Stimulated activated CD4-positive, alpha-beta T cell treated with anti-CD3 and anti-CD28 coated beads, Interleukin-15, amount 100 ng/mL, for 48 hours (primary cell): ENCODE measurements at places on chromosomes 12 and 14.

GRCh38 chr12:126706300-126706699, 1560.7 kb upstream of the TMEM132C start:
- no peak for DNase-seq

DNA sequence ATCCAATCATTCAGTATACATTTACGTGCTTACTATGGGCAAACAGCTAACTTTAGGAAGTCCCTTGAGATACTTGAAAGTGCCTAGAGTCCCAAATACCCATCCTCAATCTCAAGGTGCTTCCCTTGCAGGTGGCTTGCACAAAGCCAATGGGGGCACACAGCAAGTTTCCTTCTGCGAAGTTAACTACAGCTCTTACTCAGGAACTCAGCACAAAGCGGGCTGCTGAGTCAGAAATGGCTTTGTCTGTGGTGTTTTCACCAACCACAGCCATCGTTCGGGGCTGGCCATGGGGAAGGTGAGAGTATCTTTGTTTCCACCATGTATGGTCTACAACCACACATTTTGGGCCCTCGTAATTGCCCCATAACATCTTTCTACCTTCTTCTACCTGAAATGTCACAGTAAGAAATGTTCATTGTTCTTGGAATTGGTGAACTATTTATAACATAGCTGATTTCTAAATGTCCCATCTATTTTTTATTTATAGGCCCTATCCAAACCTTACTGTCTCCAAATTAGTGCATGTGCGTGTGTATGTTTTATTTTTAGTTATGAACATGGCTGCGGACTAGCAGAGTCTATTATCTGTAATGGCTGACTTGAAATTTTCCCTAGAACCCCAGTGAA, 13.9 kb downstream of the MFAP5 start:
- peak; percentile 71 for DNase-seq

- no peak for DNase-seq
Measured at GRCh38 chr12:54472494-54473262, 724 bp downstream of the GTSF1 start.

GRCh38 chr14:104138098-104138717, at the start of gene KIF26A:
TSS of gene KIF26A (plus strand) at chr14:104138587. CDS start at chr14:104138723, 136 bp downstream.
- DNase-seq, result no peak

- DNase-seq, result no peak
Measured at GRCh38 chr12:59066445-59066844, 146.1 kb upstream of the LRIG3 start.

GRCh38 chr12:131773582-131774221, 54.5 kb upstream of the MMP17 start:
- no peak for DNase-seq

- no peak for DNase-seq
Measured at GRCh38 chr12:20883288-20883687, 72.8 kb downstream of the SLCO1B3 start.

DNA sequence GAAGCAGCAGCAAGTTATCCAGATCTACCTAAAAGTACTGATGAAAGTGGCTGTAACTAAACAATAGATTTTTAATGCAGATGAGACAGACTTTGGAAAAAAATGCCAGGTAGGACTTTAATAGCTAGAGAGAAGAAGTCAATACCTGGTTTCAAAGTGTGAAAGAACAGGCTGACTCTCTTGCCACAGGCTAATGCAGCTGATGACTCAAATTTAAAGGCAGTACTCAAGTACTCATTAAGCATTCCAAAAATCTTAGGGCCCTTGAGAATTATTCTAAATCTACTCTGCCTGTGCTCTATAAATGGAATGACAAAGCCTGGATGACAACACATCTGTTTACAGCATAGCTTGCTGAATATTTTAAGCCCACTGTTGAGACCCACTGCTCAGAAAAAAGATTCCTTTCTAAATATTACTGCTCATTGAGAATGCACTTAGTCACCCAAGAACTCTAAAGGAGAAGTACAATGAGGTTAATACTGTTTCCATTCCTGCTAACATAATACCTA, 68.6 kb upstream of the SYT1 start:
- DNase-seq, result no peak

- DNase-seq, result no peak
Measured at GRCh38 chr14:101225157-101226152, 321.9 kb upstream of the RTL1 start.
